ENCODE measurements at places on chromosomes 12 and 14.

- no peaks in the 10 kb centered on the region for H3K36me3 ChIP-seq
- H3K4me3 ChIP-seq = no peak overlapping the region
- no peaks in the 10 kb centered on the region for H3K27me3 ChIP-seq
- H3K4me1 ChIP-seq = no peaks in the 10 kb centered on the region
Observed at GRCh38 chr12:28015165-28015564, 42.6 kb upstream of the PTHLH start.

GRCh38 chr12:46959502-46959901 lies 119.9 kb upstream of the PCED1B start:
- H3K27ac ChIP-seq = no peak overlapping the region
- no peaks in the 10 kb centered on the region for H3K27me3 ChIP-seq
- no peak overlapping the region for H3K4me3 ChIP-seq
- peaks cover 25% of the 10 kb centered on the region for H3K4me1 ChIP-seq
- DNase-seq = no peak
- H3K36me3 ChIP-seq = no peaks in the 10 kb centered on the region

GRCh38 chr12:2311020-2311778 lies 258.4 kb downstream of the CACNA1C start:
- no peak for DNase-seq
- no peak overlapping the region for H3K27ac ChIP-seq
- peaks cover 3% of the 10 kb centered on the region for H3K4me1 ChIP-seq
- no peak overlapping the region for H3K4me3 ChIP-seq
- H3K27me3 ChIP-seq = no peaks in the 10 kb centered on the region

- no peaks in the 10 kb centered on the region for H3K36me3 ChIP-seq
- no peaks in the 10 kb centered on the region for H3K27me3 ChIP-seq
- DNase-seq = no peak
Observed at GRCh38 chr12:14264316-14264715, 101.2 kb upstream of the ATF7IP start.

DNA sequence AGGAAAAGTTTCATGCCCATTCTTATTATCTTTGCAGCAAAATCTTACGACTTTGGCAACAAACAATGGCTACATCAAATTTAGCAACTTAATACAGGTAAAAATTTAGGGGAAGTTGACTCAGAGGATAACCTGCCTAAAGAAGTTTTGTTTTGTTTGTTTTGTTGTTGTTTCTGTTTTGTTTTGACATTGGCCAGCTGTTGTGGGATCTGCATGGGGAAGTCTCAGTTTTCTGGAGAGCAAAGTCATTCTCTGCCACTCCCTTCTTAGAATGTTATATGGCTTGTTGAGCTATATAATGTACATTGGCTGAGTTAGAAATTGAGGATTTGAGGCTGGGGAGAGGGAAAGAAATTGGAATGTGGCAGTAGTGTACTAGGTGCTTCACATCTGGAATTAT lies 109.5 kb downstream of the NT5DC3 start:
- no peak for DNase-seq
- no peaks in the 10 kb centered on the region for H3K27me3 ChIP-seq
- H3K4me3 ChIP-seq = no peak overlapping the region
- no peaks in the 10 kb centered on the region for H3K36me3 ChIP-seq
- no peaks in the 10 kb centered on the region for H3K4me1 ChIP-seq
- no peak overlapping the region for H3K27ac ChIP-seq

DNA sequence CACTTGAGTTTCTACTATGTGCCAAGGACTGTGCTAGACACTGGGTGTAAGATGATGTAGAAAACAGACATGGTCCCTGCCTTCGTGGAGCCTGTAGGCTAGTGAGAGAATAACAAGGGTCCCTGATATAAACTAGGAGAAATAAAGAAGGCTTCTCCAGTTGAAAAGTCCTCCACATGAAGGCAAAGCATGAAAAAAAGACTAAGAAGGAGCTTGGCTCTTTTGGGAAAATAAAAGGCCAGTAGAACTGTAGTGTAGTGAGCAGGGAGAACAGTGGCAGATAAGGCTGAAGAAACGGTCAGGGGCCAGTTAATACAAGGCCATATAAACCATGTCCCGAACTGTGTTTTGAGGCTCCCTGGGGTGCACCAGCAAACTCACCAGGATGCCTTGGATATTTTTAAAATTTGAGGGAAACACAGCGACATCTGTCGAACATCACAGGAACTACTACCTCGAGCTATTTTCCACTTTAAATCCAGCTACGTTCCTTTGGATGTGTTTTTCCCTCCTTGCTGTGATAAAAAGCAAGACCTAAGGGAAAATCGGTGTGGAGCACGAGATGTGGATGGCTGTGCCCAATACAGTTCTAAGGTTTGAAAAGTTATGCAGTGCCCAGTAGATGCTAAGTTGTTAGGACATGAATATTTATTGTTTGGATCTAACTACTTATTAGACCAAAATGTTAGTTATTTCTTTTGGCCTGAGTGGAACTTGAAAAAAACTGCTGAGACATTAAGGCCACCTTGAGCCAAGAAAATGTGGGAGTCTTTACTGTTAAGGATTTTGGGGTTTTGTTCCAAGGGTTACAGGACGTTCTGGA lies 8.5 kb upstream of the CFL2 start:
- H3K4me1 ChIP-seq = peaks cover 8% of the 10 kb centered on the region
- H3K27ac ChIP-seq = peak overlapping the region; percentile 43
- H3K4me3 ChIP-seq = no peak overlapping the region

- H3K27me3 ChIP-seq = no peaks in the 10 kb centered on the region
- H3K4me1 ChIP-seq = peaks cover 38% of the 10 kb centered on the region
- H3K4me3 ChIP-seq = no peak overlapping the region
- no peak overlapping the region for H3K27ac ChIP-seq
- H3K36me3 ChIP-seq = peaks cover 7% of the 10 kb centered on the region
Observed at GRCh38 chr14:105015905-105016304, 5.0 kb downstream of the CDCA4 start.

- H3K4me3 ChIP-seq = no peak overlapping the region
- no peak for DNase-seq
- no peaks in the 10 kb centered on the region for H3K36me3 ChIP-seq
- peaks cover 28% of the 10 kb centered on the region for H3K4me1 ChIP-seq
- no peak overlapping the region for H3K27ac ChIP-seq
Observed at GRCh38 chr12:104694711-104695110, 238.0 kb downstream of the CHST11 start.

- H3K4me1 ChIP-seq = no peaks in the 10 kb centered on the region
- no peak overlapping the region for H3K27ac ChIP-seq
- H3K4me3 ChIP-seq = no peak overlapping the region
Observed at GRCh38 chr14:65560340-65561027, 148.0 kb downstream of the FUT8 start.

GRCh38 chr14:51682411-51682810 lies 30.7 kb downstream of the FRMD6 start:
- no peak overlapping the region for H3K27ac ChIP-seq
- DNase-seq = no peak
- no peaks in the 10 kb centered on the region for H3K36me3 ChIP-seq
- H3K4me3 ChIP-seq = no peak overlapping the region
- H3K27me3 ChIP-seq = no peaks in the 10 kb centered on the region
- peaks cover 28% of the 10 kb centered on the region for H3K4me1 ChIP-seq

DNA sequence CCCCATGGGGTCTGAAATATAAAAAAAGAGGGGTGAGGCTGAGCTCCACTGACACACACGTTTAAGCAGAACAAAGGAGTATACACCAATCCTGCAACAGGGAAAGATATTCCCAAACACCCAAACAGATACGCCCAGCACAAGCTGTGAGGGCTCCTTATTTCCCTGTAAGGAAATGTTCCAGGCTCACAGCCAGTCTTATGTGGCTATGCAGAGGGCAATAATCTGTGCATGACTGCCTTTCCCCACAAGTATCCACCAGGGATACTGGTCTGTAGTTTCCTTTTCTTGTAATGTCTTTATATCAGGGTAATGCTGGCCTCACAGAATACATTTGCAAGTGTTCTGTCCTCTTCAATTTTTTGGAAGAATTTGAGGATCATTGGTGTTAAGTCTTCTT lies 141.7 kb upstream of the DAAM1 start:
- no peaks in the 10 kb centered on the region for H3K27me3 ChIP-seq
- no peaks in the 10 kb centered on the region for H3K4me1 ChIP-seq
- no peak for DNase-seq
- no peak overlapping the region for H3K4me3 ChIP-seq
- H3K27ac ChIP-seq = no peak overlapping the region

- no peaks in the 10 kb centered on the region for H3K4me1 ChIP-seq
- no peak overlapping the region for H3K27ac ChIP-seq
- no peak for DNase-seq
- H3K4me3 ChIP-seq = no peak overlapping the region
- H3K27me3 ChIP-seq = no peaks in the 10 kb centered on the region
Observed at GRCh38 chr14:35352274-35353233, 52.0 kb downstream of the NFKBIA start.

- no peaks in the 10 kb centered on the region for H3K36me3 ChIP-seq
- no peak overlapping the region for H3K4me3 ChIP-seq
- peak overlapping the region; percentile 41 for H3K27ac ChIP-seq
- H3K27me3 ChIP-seq = no peaks in the 10 kb centered on the region
- H3K4me1 ChIP-seq = peaks cover 70% of the 10 kb centered on the region
- no peak for DNase-seq
Observed at GRCh38 chr12:19841451-19841850, 402.2 kb downstream of the AEBP2 start.

DNA sequence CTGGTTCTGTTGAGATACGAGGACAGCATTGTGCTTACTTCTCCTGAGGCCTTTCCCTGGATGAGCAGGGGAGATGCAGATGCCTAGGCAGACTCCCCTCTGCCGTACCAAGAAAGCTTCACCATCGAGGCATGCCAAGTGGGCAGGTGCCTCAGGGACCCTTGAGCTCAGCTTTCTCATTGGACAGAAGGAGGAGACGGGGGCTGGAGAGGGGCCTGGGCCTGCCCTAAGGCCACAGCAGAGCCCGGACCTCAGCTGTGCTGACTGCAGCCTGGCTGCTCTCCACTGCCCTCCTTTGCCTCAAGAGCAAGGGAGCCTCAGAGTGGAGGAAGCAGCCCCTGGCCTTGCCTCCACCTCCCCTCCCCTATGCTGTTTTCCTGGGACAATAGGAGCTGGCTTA lies 23.4 kb downstream of the SERPINA1 start:
- H3K27me3 ChIP-seq = no peaks in the 10 kb centered on the region
- no peak overlapping the region for H3K4me3 ChIP-seq
- DNase-seq = no peak
- no peak overlapping the region for H3K27ac ChIP-seq
- H3K4me1 ChIP-seq = no peaks in the 10 kb centered on the region
- no peaks in the 10 kb centered on the region for H3K36me3 ChIP-seq

DNA sequence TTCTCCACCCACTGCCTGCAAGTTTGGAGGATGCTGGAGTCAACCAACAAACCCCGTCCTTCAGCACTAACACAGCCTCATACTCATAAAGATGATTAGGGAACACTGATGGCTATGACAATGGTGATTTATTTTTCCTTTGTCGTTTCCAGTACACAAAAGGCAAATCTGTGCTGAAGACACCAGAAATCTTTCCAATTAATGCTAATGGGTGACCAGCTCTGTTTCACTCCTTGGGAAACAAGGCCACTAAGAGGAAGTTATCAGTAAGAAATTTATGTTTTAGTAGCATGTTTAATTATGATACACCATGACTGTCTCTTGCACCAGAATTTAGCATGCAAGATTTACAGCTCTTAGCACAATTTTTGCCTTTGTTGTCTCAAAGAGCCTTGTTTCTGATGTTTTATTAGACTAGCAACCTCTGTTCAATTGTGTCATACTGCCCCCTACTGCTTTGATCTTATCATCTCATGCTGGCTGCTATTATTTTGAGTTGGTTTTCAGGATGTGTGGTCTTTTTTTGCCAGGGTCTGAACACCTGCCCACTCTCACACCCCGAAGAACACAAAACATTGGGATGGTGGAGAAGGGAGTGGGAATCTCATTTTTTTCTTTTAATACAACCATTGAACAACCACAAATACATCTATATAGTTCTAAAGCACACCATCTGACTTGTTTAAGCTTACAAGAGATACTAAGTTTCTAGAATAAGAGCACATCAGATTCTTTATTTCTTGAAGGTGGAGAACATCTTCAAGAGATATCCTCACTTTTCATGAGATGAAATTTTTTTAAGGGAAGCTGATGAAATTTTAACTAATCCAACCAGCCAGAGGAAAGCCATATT lies 160.9 kb downstream of the SPTSSA start:
- DNase-seq = no peak
- no peak overlapping the region for H3K27ac ChIP-seq
- H3K27me3 ChIP-seq = no peaks in the 10 kb centered on the region
- no peaks in the 10 kb centered on the region for H3K36me3 ChIP-seq

DNA sequence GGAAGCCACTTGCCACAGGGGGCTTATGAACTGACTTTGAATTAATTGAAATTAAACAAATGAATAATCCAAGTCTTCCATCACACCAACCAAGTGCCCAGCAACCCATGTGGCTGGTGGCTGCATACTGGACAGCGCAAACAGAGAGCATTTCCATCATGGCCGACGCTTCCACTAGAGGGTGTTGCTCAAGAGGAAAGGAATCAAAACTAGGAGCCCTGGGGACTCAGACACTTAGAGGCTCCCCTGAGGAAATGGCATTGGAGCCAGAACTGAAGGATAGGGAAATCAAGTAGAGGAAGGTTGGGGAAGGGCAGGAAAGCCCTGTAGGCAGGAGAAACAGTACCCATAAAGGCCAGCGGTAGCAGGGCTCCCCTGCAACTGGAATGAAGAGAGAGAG lies 50.6 kb upstream of the NUAK1 start:
- no peak overlapping the region for H3K27ac ChIP-seq
- DNase-seq = no peak
- H3K27me3 ChIP-seq = no peaks in the 10 kb centered on the region
- peaks cover under 1% of the 10 kb centered on the region for H3K4me1 ChIP-seq

- no peaks in the 10 kb centered on the region for H3K36me3 ChIP-seq
- no peak for DNase-seq
- H3K4me1 ChIP-seq = no peaks in the 10 kb centered on the region
- H3K27ac ChIP-seq = no peak overlapping the region
Observed at GRCh38 chr12:77667101-77667500, 163.6 kb upstream of the NAV3 start.

- H3K36me3 ChIP-seq = no peaks in the 10 kb centered on the region
- H3K27me3 ChIP-seq = no peaks in the 10 kb centered on the region
- no peak for DNase-seq
- H3K4me3 ChIP-seq = no peak overlapping the region
Observed at GRCh38 chr14:105933238-105933637, 406.9 kb downstream of the TMEM121 start.

- H3K4me3 ChIP-seq = no peak overlapping the region
- H3K4me1 ChIP-seq = peaks cover 8% of the 10 kb centered on the region
- H3K27me3 ChIP-seq = no peaks in the 10 kb centered on the region
- H3K36me3 ChIP-seq = no peaks in the 10 kb centered on the region
- no peak overlapping the region for H3K27ac ChIP-seq
- no peak for DNase-seq
Observed at GRCh38 chr12:25690996-25691864, 138.1 kb upstream of the LMNTD1 start.

- no peaks in the 10 kb centered on the region for H3K36me3 ChIP-seq
- no peaks in the 10 kb centered on the region for H3K27me3 ChIP-seq
- H3K4me3 ChIP-seq = no peak overlapping the region
- no peak for DNase-seq
Observed at GRCh38 chr12:47378907-47379306, 299.1 kb upstream of the AMIGO2 start.

DNA sequence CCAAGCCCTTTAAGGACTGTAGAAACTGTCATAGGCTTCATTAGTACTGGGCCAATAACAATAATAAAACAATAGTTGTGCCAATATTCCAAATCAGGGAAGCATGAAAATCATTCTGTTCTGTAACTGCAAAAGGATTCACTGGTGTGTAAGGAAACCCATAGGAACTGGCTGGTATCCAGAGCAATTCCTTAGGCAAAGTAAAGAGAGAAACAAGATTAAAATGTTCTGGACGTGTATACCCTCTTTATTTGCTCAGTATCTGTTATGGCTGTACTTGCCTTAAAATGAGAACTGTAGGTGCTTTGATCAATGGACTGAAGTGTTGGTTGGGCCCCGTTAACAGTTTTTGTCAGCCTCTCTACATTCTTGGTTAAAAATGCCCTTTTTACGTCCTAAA lies 72.4 kb upstream of the STAC3 start:
- no peaks in the 10 kb centered on the region for H3K36me3 ChIP-seq
- no peak overlapping the region for H3K4me3 ChIP-seq
- DNase-seq = no peak
- no peak overlapping the region for H3K27ac ChIP-seq
- no peaks in the 10 kb centered on the region for H3K27me3 ChIP-seq

Measured in thoracic aorta (tissue), 2 donors.